Activated CD4-positive, alpha-beta T cell treated with anti-CD3 and anti-CD28 coated beads for 24 hours (primary cell): ENCODE measurements at places on chromosomes 16 and 17.

- no peak for DNase-seq
These were observed 92.2 kb downstream of the TUBD1 start for GRCh38 chr17:59800530-59800942.

GRCh38 chr17:42422958-42423712 lies at the start of gene CAVIN1:
CAVIN1 (minus strand) TSS chr17:42423256; CDS start chr17:42423097, 159 bp downstream.
- no peak for DNase-seq

GRCh38 chr17:76139801-76140660 lies 1.0 kb downstream of the FOXJ1 start:
- no peak for DNase-seq

DNA sequence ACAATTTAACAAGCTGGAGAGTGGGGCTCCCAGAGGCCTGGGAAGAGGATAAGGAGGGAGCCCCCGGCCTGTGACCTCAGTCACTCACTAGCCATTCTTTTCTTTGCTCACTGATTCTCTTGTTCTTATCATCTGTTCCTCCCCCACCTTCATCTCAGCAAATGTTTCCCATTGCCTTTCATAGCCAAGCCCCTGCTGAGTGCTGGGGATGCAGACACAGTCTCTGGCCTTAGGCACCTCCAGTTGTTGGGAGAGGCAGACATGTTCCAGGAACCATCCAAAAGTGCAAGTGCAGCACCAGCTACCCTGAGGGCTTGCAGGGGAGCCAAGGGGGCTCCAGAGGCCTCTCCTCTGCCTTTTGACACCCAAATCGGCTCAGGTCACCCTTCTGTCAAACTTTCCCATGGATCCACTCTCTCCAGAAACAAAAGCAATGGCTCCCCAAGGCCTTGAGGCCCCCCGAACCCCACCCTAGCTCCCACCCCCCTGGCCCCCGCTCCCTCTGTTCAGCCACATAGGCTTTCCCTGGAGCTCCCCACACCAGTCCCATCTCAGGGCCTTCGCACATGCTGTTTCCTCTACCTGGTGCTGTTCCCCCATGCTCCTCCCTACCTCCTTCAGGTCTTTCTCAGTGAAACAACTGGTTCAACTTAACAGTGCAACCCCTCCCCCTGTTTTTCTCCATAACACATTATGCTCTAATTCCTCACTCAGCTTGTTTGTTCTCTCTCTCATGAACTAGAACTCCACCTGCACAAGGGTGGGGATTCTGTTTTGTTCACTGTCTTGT lies 14.9 kb upstream of the KCNJ12 start:
- no peak for DNase-seq

GRCh38 chr16:85037050-85037410 lies 9.4 kb downstream of the KIAA0513 start:
- DNase-seq: no peak

DNA sequence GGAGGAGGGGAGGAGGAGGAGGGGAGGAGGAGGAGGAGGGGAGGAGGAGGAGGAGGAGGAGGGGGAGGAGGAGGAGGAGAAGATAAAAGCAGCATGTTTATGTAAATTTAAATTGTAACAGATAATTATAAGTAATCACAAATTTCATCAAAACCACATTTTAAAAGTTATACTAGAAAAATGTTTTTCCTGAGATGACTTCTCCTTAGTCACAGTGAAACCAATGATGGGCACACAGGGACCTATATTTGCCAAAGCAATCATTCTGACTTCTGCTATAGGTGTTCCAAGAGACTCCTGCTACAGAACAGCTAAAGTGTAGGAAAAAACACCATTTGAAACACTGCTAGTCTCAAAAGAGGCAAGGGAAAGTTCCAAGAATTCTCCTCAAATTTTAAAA lies 66.4 kb downstream of the CEP95 start:
- no peak for DNase-seq

DNA sequence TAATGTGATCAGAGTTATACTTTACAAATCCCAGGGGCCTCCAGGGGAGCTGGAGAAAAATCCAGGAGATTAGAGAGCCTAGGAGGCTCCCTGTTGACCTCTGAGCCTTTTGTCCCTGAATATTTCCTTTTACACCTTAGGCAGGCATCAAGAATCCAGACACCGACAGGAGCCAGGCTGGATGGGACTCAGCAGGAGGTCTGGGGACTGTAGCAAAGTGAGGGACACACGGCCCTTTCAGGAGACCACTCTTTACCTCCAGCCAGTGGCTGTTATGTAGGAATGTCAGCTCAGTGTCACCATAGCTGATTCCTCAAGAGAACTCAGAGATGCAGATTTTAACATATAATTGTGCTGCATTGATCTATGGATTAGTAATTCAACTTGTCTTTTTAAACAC lies 198.4 kb downstream of the SHISA9 start:
- no peak for DNase-seq

DNA sequence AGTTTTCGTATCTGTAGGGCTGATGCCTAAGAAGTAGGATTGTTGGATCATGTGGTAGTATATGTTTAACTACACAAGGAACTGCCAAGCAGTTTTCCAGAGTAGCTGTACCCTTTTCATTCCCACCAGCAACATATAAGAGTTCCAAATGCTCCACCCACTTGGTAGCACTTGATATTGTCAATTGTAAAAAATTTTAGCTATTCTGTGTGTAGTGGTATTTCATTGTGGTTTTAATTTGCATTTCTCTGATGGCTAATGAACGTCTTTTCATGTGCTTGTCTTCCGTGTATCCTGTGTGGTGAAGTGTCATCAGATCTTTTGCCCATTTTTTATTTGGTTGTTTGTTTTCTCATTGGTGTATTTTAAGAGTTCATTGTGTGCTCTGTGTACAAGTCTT lies 69.7 kb downstream of the TANC2 start:
- no peak for DNase-seq

DNA sequence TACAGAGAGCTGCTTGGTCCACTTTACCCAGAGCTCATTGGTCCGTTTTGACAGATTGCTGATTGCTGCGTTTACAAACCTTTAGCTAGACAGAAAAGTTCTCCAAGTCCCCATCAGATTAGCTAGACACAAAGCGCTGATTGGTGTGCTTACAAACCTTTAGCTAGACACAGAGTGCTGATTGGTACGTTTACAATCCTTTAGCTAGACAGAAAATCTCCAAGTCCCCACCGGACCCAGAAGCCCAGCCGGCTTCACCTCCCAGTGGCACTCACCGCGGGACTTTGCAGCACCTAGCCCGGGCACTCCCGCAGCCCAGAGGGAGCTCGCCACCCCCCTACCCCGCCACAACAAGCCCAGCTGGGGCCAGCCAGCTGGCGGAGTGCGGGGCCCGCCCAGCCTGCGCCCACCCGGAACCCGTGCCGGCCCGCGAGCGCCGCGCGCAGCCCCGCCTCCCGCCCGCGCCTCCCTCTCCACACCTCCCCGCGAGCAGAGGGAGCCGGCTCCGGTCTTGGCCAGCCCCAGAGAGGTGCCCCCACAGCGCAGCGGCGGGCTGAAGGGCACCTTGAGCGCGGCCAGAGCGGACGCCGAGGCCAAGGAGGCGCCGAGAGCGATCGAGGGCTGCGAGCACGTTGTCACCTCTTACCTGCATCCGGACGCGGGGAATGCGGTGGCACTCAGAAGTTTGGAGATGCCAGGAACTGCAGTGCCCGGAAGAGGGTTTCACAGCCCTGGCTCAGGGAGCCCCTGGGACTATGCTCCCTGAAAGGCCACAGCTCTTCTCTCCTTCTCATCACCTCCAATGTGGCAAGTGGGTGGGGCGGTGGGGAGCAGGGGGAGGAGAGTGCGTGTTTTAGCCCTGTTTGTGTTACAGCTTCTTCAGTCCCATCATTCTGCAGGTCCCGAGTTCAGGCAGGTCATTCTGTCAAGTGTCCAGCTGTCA lies 1504.5 kb downstream of the CDH11 start:
- no peak for DNase-seq

DNA sequence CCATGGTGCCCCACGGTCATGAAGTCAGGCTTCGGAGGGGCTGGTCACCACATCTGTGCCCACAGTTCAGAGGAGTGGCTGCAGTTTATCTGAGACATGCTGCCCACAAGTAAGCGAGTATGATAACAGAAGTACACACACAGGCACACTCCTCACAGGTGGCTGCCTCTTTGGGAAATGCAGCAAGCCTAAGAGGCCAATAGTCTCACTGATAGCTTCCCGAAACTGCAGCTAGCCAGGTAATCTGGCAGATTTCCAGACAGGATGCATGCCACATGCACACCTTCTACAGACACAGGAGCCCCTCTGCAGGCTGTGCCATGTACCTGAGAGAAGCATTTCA lies 12.6 kb upstream of the GFOD2 start:
- no peak for DNase-seq

GRCh38 chr17:77444984-77445759 lies 304.4 kb downstream of the SEC14L1 start:
- peak; percentile 64 for DNase-seq

DNA sequence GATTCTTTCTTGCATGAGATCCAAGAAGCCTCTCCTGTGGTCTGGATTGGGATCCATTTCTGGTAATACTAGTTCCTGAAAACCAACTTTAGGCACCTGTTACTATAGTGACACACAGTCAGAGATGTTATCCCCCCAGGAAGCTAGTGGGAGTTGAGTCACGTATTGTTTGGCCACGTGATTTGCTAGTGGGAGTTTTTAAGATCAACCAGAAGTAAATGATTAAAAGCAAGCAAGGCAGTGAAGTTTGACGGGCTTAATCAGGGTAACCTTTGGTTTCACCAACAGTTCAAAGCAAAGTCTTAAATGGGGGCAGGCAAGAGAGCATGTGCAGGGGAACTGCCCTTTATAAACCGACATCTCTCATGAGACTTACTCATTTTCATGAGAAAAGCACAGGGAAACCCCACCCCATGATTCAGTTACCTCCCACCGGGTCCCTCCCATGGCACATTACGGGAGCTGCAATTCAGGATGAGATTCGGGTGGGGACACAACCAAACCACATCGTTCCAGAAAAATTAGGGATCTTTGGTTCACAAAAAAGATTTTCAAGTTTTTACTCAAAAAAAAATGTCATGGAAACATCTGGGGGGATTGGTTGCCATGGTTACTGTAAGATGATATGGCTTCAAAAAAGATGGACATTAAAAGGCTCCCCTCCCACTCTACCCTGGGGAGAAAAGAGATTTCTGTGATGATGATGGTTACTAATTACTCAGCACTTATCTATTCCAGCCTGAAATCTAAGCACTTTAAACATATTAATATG lies 483.1 kb upstream of the ERCC4 start:
- DNase-seq: no peak

GRCh38 chr16:52740766-52741165 lies 193.8 kb upstream of the TOX3 start:
- no peak for DNase-seq

GRCh38 chr16:86457501-86458148 lies 52.7 kb upstream of the FOXF1 start:
- no peak for DNase-seq

DNA sequence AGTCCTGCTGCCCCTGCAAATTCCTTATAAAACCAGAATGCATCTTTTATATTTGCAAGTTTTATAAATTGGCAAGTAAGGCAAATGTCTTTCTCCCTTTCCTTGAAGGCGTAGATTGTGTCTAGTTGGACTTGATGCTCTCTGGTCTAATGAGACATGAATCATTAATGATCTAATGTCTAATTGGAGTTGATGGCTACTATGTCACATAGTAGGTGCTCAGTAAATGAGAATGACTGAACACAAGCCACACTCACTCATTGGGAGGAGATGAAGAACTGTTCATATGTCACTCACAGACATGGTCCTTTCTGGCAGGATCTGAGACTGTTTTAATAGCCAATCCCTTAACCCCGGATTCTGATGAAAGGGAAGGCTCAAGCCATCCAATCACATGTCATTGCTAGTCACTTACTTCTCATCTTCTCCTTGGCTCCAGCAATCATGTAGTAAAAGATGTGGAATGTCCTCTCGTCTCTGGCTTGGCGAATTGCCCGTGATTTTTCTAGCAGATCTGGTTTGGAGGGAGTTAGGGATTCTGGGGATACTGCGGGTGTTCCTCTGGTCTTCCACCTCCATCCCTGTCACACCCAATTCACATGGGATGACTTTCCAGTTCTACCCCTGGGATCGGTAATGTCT lies 81.0 kb downstream of the MYH11 start:
- DNase-seq: no peak

- no peak for DNase-seq
These were observed 1.5 kb upstream of the PRR29 start for GRCh38 chr17:63996430-63997182.

GRCh38 chr16:2486645-2487516 lies 12.0 kb downstream of the TBC1D24 start:
- DNase-seq: peak; percentile 43

DNA sequence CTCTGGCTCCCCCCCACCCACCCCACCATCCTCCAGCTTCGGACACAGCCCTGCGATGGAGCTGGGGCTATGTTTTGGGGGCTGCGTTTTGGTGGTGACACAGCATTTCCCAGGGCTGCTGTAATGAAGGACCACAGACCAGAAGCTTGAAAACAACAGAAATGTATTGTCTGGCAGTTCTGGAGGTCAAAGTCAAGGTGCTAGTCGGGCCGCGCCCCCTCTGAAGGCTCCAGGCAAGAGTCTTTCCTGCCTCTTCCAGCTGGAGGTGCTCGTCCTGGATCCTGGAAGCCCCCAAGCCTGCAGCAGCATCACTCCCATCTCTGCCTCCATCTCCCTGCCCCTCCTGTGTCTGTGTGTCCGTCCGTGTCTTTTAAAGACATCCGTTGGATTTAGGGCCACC lies 50.8 kb downstream of the TBC1D16 start:
- DNase-seq: no peak

GRCh38 chr17:32742681-32743538 lies 134.0 kb downstream of the MYO1D start:
- DNase-seq: no peak

GRCh38 chr17:32933881-32934280 lies 5.9 kb downstream of the TMEM98 start:
- DNase-seq: no peak

DNA sequence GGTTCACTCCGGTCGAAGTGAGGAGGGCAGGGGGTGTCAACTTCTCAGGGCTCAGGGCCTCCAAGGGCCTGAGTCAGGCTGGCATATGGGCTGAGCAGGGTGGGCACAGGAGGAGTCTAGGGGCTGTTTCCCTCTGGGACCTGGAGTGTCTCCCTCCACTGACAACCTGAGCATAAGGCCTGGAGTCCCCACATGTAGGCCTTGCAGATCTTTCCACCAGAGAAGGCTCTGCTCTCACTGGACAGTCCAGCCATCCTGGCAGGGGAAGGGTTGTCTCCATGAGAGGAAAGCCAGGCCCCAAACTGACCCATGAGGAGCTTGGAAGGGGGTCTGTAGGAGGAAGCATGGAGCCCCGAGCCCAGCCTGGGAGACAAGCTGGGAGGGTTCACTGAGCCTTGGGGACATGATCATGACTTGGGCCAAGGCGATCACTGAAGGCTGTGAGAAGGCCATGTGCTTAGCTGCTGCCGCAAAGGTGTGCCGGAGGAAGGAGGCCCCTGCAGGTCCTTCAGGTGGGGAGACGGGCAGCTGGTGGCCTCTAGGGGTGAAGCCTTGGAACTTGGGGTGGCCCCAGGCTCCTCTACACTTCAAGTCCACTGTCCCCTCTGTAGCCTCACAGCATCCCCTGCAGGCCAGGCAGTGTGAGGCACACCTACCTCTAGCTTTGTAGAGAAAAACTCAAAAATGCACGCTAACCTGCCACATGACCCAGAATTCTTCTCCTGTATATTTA lies 9.9 kb downstream of the CMTM2 start:
- peak; percentile 46 for DNase-seq
